ENCODE measurements at places on chromosomes 11 and 22.

- no peak for DNase-seq
These were observed 4.7 kb downstream of the KCNE3 start for GRCh38 chr11:74462631-74463030.

GRCh38 chr11:46006418-46007070 lies 84.1 kb downstream of the LARGE2 start:
- no peak for DNase-seq

- DNase-seq: peak; percentile 97
These were observed 10.1 kb downstream of the PIM3 start for GRCh38 chr22:49970528-49971231.

- DNase-seq: peak; percentile 4
These were observed 44.5 kb downstream of the ZNF280B start for GRCh38 chr22:22463855-22464540.

GRCh38 chr11:72088076-72088808 lies 7.6 kb downstream of the LRRC51 start:
- no peak for DNase-seq

DNA sequence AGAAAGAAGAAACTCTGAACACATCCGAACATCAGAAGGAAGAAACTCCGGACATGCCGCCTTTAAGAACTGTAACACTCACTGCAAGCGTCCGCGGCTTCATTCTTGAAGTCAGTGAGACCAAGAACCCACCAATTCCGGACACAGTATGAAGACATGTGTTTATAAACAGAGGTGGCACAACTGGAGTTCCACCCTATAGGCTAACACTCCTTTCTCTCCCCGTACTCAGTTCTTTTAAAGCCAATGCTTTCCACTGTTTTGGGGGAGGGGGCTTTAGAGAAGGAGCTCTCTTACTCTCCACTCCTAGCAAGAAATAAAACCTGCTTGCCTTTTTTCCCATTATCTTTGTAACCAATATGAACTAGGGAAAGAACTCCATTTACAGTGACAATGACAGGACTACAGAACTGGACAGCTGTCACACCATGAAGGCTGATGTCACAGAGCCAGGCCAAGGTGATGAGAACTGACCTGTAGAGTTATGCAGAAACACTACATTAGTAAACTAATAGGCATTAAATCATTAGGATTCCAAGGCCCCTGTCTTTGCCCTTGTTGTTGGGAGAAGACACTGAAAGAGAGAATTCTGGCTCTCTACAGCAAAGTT lies 733 bp downstream of the TRIM5 start:
- DNase-seq: no peak

GRCh38 chr22:35627267-35628041 lies 10.3 kb upstream of the MB start:
- no peak for DNase-seq

DNA sequence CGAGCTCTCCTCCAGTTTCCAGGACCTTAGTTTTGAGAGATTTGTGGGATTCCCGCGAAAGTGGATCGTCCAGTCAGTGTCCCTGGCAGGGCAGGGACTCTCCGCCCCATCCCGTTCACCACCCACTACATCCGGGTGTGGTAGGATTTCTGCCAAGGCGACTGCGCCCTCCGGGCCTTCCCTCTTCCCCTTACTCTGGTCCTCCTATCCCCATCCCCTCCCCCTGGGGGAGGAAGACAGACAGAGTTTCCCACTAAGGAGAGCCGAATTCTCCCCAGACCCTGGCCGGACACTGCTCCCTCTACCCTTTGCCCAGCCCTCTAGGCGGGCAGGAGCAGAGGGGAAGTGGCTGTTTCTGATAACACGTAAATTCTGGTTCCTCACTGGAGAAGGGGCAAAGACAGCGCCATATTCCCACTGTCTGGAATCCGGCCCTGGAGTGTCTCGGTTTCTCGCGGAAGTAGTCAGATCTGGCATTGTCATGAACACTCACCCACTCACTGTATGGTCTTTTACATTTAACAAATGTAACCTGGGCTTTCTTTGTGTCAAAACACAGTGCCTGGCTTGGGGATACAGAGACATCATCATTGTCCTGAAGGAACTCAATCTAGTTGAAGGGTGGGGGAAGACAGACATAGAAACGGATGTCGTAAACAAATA lies 1.1 kb upstream of the NECTIN1 start:
- no peak for DNase-seq

DNA sequence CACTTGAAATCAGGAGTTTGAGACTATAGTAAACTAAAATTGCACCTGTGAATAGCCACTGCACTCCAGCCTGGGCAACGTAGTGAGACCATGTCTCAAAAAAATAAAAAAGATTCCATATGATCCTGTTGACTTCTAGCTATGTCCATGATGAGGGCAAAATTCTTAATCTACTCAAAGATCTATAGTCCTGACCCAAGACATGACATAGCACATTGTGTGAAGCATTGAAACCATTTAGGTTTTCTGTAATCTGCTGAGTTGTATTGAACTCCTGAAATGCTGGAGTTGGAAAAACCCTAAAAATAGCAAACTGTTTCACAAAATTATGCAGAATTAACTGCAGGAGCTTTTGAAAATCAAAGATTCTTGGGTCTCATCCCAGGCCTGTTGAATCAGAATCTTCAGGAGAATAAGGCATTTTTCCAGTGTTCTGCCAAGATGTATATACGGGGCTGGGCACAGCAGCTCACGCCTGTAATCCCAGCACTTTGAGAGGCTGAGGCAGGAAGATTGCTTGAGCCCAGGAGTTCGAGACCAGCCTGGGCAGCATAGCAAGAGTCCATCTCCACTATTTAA lies 29.8 kb upstream of the LDHA start:
- no peak for DNase-seq

GRCh38 chr22:23471698-23472097 lies 108.4 kb downstream of the IGLL1 start:
- DNase-seq: no peak

DNA sequence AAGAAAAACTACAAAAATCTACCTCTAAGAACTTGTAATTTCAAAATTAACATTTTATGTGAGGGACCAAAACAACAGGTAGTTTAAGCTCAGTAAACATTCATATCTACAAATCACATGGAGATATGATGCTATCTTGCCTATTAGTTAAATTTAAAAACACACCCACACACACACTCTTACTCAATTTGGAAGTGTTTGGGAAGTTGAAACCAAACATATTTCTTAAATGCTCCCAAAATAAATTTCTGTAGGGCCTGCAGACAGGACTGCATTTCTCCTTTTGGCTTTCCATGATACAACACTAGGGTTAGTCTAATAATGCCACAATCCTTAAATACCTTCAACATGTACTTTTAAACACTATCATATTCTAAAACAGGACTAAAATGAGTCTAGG lies 7.0 kb downstream of the PITPNB start:
- DNase-seq: no peak

- DNase-seq: no peak
These were observed 31.6 kb upstream of the CCND1 start for GRCh38 chr11:69609351-69609750.

DNA sequence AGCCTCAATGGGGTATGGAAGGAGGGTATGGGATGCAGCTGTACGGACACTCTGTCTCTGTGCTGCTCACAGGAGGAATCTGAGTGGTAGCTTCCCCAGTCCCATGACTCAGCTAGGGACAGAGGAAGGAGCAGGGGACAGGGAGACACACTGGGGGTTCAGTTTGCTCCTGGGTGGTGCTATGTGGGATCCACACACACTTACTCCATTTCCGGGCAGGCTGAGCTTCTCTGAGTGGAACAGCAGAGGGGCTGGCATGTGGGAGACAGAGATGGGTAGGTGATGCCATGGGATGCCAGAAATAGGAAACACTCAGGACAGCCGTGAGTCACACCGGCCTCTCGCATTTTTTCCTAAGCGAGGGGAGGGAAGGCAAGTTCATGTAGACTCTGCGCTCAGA lies 59.2 kb upstream of the KIRREL3 start:
- DNase-seq: no peak

DNA sequence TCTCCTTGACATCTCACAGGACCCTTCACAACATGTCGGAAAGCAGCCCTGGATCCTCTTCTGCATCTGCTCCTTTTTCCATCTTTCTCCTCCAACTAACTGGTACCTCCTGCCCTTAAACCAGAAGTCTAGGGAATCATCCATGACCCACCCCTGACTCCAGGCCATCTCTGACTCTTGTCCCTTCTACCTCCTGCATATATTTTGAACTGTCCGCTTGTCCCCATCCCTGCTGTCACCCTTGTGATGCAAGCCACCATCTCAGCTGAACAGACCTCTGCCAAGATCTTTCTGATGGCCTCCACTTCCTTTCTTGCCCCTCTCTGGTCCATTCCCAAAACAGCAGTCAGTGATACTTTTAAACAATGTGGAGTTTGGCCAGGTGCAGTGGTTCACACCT lies 7.0 kb downstream of the RIBC2 start:
- no peak for DNase-seq

- DNase-seq: no peak
These were observed 70.3 kb downstream of the SLC1A2 start for GRCh38 chr11:35348898-35349687.

- no peak for DNase-seq
These were observed 14.1 kb upstream of the LRRC10B start for GRCh38 chr11:61494381-61494961.

DNA sequence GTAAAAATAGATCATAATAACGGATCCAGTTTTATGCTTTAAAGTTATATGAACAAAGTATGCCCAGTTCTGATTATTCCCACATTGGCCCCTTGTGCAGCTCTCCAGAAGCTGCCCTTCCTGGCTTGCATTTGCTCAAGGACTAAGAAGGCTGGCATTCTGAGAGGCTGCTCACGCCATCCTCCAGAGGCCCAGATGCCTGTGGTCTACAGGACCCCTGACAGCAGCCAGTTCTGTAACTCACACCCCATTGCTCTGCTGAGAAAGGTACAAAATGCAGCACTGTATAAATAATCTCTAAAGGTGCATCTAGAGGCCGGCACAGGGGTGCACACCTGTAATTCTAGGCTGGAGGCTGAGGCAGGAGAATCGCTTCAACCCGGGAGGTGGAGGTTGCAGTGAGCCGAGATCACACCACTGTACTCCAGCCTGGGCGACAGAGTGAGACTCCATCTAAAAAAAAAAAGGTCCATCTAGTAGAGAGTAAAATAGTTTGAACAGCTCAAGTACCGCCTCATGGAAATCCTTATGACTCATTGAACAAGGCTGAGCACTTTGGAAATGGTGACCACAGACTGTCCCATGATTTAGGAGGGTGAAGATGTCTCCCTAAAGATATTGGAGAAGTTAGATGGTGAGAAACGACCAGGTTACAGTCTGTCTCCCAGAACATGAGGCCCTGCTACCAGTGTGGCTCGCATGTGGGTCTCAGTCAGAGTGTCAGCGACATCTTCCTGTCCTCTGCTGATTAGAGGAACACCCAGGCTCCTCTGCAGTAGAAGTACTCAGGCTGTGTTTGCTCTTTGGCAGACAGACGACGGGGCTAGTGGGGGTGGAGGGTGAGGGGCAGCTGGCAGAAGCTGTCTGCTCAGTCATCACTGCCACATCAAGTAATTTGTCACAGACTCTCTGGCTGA lies 56.3 kb downstream of the KREMEN1 start:
- no peak for DNase-seq

GRCh38 chr11:18720091-18720807 lies 5.7 kb downstream of the IGSF22 start:
- DNase-seq: no peak

GRCh38 chr11:130313383-130314183 lies 1.1 kb downstream of the ZBTB44 start:
- DNase-seq: no peak

- DNase-seq: no peak
These were observed 52.9 kb upstream of the CARS1 start for GRCh38 chr11:3109921-3110706.

DNA sequence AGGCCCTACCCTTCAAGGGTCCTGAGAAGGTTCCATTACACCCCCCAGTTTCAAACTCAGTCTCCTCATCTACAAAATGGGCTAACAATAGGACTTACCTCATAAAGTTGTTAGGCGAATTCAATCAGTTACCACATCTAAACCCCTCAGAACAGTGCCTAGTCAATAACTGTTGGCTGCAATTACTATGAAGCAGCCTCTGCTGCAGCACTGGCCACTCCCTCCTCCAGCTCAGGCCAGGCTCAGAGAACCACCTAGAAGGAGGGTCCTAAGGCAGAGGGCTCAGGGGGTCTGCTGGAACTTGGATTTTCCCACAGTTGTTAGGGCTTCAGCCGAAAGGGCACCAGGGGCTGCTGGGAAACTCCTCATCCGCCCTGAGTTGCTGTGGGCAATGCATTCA lies 4.7 kb downstream of the FADS3 start:
- no peak for DNase-seq

DNA sequence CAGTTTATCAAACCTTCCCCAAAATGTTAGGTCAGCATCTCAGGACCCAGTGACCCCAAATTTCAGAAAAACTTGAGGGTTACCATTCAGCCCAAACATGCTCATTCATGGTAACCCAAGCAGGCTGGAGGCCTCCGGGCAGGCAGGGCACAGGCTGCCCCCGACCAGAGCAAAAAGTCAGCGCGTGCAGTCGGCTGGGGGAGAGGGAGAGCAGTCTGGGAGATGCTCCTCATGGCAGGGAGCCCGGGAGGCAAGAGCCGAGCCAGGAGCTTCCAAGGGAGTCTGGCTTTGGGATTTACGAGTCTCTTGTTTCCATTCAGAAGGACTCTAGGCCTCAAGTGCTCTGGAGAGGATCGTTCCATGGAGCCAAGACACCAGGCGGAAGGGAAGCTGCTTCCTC lies 45.7 kb downstream of the RPUSD4 start:
- no peak for DNase-seq

DNA sequence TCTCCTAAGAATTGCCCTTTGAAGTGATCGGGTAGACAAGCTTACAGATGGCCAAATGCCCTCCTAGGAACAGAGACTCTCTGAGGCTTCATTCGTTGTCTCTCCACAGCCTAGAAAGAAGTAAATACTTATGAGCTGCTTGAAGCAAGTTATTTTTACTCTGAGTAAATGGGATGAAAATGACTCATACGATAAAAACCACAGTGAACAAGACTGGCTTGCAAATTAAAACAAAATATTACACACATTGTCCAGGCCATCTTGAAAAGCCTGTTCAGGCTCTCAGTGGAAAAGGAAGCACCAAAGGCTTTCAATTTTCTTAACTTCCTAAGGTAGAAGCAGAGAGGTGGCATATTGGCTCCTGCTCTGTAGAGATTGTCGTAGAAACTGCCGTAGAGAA lies 294.2 kb downstream of the NELL1 start:
- no peak for DNase-seq

DNA sequence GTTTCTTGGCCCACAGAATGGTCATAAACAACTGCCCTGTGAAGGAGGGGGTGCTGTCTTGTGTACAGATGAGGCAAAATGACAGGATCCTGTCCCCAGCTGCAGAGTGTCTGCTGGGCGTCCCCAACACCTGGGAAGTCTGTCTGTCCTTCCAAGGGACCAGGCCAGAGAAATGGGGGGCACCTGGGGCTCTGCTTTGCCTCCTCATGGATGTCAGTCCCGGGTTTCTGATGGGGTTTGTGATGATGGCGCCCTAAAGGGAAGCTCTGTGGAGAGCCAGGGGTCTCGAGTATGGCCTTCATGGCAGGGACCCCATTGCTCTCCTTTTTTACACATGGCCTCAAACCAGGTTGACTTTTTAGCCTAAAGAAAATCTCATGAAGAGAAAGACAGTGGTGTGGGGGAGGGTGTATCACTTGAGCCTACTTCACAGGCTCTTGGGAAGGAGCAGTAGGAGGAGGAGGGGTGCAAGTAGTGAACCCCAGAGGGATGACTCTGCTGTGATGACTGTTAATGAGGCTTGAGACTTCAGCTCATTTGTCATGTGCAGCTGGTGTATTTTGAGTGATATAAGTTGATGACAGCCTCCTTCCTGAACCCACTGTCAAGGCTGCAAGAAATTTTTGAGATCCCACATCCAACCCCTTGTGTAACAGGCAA lies 40.6 kb upstream of the TUB start:
- no peak for DNase-seq
